ENCODE measurements at places on chromosomes 6 and 20.
A peak's percentile ranks its signal among the peaks of the same experiment; 100 is the strongest.

- no peak for DNase-seq
Measured at GRCh38 chr6:15854826-15855710, 192.2 kb upstream of the DTNBP1 start.

GRCh38 chr6:53850527-53850926 is 55.7 kb downstream of the LRRC1 start:
- DNase-seq, result no peak

DNA sequence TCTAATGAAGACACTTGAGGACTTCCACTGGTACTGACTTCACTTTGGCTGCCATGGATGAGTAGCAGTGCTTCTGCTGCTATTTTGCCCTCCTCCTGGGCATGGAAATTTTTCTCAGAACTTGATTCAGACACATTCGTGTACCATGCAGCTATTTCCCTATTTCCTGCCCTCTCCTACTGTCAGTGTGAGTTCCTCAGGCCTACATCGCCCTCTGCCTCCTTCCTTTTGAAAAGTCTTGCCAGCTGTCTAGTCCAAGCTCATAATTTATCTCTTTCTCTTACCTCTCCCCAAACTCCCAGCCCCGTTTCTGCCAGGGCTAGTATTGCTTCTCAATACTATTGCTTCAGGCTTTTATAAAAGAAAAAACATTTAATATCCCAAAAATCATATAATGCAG is 470.2 kb downstream of the ADGRB3 start:
- DNase-seq, result no peak

- DNase-seq, result peak; percentile 15
Measured at GRCh38 chr6:124823240-124824111, 138.8 kb upstream of the RNF217 start.

DNA sequence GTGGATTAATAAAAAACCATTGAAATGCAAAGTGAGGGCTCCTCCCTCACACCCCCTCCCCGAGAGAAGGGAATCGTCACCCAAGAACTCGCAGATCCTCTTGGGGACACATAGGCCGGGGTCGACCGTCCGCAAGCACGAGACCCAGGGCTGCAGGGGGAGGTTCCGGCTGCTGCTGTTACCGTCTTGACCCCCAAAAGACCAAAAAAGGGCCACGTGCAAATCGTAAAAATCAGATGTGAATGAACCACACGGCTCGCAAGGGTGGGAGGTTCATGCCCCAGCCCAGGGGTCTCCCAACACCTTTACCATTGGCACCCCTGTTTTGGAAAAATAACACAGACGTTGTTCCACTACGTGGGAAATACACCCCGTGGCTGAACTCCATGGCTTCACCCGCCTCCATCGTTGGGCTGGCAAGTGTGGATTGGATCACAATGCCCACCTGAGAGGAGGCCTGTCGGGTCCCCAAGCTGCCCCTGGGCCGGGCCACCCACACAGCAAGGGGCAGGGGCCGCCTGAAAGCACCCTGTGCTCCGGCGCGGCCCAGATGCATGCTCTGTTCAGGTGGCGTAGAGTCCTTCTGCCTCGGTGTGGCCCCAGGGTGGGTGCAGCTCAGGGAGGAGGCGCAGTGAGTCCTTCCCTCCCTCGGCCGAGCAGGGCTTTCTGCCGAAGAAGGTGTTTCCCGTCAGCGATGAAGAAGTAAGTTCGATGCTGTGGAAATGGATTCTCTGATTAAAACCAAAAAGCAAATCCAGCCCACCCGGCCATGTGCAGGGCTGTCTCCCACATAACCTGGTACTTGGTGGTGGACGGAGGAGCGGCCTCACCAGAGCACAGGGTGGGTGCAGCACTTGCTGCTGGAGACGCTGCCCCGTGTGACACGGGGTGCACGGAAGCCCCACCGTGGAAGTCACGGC is 85.0 kb downstream of the YTHDF1 start:
- no peak for DNase-seq

DNA sequence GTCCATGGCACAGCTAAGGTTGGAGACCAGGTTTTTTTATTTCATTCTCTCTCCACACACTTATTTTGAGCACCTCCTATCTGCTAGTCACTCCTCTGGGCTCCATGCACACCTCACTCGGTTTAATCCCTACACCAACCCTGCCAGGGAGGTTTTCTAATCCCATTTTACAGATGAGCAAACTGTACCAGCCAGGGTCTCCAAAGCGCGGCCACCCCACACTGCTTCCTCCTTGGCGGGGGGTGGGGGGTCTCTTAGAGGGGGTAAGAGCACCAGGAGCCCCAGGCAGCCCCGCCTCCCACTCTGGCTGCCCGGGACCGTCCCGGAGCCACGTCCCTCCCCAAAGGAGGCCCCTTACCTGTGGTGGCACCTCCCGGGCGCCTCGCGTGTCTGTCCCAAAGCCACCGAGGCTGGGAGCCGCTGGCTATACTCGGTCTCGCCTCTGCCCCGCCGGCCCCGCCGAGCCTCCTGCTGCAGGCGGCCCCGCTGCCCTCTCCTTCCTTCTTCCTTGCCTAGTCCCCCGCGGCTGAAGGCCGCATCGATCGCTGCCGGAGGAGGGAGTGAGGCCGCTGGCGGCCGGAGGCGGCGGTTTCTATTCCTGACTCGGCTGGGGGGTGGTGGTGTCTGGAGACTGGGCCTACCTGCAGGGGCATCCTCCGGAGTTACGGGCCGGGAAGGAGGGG is at the start of gene KCNS1:
KCNS1 (minus strand) TSS at position 565 of the 683 bp plus-strand sequence. CDS start 1,891 bp downstream, outside the sequence.
- DNase-seq, result no peak
